ENCODE measurements at places on chromosomes 3 and 15.
A peak's percentile ranks its signal among the peaks of the same experiment; 100 is the strongest.

GRCh38 chr3:195453236-195453635, 10.4 kb upstream of the ACAP2 start:
- DNase-seq = no peak

DNA sequence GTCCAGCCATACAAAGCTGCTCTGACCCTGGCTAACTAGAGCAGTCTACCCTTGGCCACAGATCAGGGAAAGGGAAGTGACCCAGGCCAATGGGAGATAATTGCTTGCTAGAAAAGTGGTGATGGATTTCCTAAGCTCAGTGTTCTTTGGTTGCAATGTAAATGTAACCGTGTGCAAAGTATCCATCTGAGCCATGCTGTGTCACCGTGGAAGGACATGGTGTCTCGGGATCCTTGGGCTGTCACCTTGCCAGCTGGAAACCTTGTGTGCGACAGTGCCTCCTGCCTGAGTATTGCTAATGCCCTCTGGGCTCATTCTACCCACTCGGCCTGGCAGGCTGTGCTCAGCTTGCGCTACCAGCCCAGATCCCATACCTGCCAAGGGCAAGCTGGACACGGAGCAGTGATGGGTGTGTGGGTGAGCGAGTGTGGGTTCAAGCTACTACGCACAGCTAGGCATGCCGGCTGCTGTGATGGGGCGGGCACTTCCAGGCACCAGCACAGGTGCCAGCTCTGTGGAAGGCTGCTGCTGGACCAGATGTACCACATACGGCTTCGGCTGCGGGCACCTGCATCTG, 10.7 kb upstream of the SIAH2 start:
- DNase-seq = no peak

DNA sequence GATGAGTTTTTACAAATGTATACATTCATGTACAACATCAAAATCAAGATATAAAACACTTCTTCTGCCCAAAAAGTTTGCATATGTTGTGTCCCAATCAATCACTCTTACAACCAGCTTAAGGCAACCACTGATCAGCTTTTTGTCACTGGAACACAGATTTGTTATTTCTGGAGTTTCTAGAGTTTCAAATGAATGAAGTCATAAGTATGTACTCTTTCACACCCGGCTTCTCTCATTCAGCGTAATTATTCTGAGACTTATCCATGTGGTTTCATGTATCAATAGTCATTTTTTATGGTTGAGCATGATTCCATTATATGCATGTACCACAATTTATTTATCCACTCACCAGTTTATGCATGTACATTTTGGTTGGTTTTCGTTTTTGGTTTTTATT, 53.0 kb upstream of the CORO2B start:
- DNase-seq = no peak

GRCh38 chr3:138875754-138876664, 41.3 kb upstream of the PIK3CB start:
- peak; percentile 21 for DNase-seq

- no peak for DNase-seq
Observed at GRCh38 chr3:7000501-7000900, 139.6 kb downstream of the GRM7 start.

GRCh38 chr15:91302588-91303439, 202.8 kb downstream of the SV2B start:
- peak; percentile 32 for DNase-seq

- DNase-seq = no peak
Observed at GRCh38 chr15:74954515-74954914, 2.1 kb downstream of the RPP25 start.

- no peak for DNase-seq
Observed at GRCh38 chr15:66749841-66750575, 48.0 kb downstream of the SMAD6 start.

DNA sequence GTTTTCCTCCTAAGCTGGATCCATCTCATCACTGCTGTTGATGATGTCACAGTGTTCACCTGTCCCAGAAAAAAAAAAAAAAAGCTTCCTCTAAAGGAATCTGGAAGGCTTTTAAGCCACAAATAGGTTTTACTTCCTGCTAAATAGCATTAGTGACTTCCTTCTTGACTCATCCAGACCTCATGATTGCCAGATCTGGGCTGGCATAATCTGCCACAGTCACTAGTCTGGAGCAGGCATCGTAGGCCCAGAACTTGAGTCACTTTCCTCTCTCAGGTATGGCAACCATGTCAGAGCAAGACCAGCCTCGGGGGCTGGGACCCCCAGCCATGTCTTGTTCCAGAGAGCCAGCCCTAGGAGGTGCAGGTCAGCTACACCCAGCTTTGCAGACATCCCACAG, 266.5 kb upstream of the CADM2 start:
- no peak for DNase-seq

DNA sequence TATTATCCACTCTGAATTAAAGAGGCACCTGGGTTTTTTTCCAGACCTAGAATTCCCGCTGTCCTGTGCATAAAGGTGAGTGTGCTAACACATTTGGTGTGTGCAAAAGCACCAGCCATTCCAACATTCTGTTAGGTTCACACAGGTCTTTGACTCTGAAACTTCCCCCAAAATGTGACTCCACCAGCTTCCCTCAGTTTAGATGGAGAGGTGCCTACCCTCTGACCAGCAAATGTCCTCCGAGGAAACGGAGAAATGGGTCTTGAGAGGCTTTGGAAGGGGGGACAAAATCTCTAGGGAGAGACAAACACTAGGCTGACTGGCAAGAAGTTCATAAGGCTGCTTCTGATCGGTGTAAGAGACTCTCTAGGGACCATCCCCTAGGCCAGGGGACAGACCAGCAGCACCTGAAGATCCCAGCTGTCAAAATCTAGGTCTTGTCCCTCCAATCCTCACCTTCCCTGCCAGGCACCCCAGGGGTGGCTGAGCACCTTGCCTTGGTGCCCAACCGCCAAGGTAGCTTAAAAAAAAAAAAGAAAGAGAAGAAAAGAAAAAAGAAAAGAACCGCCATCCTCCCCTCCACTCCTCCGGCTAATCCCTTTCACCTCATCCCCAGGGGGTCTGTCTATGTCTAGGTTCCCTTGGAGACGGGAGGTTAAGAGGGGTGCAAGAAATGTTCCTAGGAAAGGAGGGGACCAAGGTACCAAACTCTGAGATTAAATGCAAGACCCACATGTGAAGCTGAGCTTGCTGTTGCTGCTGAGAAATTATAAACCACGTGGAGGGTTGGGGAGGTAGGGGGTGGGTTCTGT, 2.0 kb upstream of the MECOM start:
- DNase-seq = no peak

GRCh38 chr15:33908406-33908805, 59.9 kb upstream of the CHRM5 start:
- DNase-seq = no peak

DNA sequence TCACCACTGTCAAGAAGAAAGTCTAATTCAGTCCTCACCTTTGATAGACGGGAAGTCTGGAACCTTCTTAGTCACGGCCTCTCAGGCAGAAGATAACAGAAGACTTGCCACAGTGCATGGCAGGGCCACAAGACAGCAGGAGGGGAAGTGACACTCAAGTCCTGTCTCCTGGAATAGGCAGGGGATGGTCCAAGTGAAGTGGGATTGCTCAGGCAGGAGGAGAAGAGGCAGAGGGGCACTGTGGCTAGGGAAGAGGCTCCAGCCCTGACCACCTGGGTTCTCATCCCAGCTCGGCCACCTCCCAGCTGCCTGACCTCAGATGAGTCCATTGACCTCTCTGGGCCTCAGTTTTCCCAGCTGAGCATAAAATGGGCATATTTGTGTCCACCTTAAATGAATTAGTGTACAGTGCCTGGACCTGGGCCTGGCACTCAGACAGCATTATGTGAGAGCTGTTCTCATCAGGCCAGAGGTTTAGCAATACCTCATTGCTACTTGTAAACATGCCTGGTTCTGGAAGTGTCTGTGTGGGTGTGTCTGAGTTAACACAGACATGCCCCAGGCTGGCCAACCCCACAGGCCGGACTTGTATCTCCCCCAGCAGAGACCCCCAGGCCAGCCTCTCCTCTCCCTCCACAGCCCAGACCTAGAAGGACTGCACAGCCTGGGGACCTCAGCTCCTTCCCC, 11.5 kb upstream of the PCSK6 start:
- DNase-seq = no peak

DNA sequence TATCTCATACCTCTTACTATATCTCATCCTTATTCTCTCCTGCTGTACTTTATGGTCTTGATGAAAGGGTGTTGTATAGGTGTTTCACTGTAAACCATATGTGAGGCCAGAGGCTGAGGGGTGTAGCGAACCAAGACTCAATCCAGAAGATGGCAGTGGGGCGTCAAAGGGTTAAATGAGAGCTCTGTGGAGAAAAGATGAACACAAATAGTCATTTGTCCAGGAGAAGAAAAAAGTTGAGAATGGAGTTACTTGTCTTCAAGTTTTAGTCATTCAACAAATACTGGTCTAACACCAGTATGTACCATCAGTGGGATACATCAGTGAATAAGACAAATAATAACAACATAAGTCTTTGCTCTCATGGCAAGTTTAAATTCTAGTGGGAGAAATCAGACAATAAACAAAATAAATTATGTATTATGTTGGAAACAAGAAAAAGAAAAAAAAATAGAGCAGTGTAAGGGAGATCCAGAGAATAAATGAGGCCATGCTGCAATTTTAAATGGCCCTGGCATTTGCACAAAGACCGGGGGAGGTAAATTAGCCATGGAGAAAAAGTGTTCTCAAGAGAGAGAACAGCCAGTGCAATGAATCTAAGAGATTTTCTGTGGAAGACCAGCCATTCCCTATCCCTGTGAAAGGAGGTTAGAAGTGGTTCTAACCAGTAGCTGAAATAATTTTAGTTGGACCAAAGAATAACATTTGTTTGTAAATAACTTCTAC, 77.0 kb upstream of the UMPS start:
- no peak for DNase-seq

- DNase-seq = peak; percentile 75
Observed at GRCh38 chr15:90001683-90002427, 731 bp downstream of the ZNF710 start.

- no peak for DNase-seq
Observed at GRCh38 chr3:123769356-123769743, 114.8 kb downstream of the MYLK start.

DNA sequence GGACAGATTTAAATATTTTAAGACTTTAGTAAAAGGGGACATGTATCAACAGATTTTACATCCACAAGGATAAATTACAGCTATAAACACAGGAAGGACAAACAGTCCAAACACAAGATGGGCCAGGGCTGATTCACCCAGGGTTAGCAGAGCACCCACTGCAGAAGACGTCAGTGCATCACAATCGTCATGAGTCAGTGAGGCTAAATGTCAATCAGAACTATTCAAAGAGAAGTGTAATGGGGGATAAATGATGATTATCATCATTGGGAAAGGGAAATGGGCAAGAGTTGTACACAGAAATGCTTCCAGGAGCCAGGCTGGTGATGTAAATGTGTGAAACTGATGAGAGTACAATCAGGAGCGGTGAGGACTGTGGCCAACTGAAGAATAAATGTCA, 226.8 kb downstream of the PLCL2 start:
- no peak for DNase-seq

- no peak for DNase-seq
Observed at GRCh38 chr15:56871867-56872266, 46.6 kb upstream of the TCF12 start.

GRCh38 chr3:154225536-154225935, 98.8 kb downstream of the DHX36 start:
- DNase-seq = no peak

GRCh38 chr15:50259276-50259675, 6.2 kb downstream of the HDC start:
- no peak for DNase-seq

DNA sequence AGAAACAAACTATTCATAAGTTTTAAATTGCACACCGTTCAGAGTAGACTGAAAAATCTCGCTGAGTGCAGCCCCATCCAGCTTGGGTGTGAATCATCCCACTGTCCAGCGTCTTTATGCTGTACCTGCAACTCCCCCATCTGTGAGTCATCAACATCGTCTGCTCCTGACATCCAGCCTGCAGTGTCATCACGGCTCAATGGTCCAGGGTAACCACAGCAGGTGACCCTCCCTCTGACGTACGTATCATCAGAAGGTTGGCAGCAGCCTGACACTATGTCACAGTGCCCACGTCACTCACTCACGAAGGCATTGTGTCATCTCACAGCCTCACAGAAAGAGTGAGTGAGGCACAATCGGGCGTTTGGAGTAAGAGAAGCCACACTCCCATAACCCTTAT, 65.2 kb downstream of the TPRA1 start:
- no peak for DNase-seq

GRCh38 chr3:134656211-134656800, 5.5 kb upstream of the KY start:
- DNase-seq = no peak

- no peak for DNase-seq
Observed at GRCh38 chr3:152315623-152316022, 46.9 kb downstream of the MBNL1 start.

DNA sequence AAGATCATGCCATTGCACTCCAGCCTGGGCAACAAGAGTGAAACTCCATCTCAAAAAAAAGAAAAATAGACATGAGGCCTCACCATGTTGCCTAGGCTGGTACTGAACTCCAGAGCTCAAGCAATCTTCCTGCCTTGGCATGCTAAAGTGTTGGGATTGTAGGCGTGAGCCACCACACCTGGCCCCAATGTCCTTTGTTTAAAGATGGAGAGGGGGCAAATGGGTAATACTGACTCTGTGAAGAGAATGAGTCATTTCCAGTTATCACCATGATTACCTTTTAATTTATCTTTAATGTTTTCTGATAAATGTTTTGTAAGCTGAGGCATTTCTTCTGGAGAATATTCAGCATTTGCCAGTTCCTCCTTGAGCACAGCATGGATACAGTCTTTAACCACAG, 2.2 kb downstream of the DYNLT2B start:
- no peak for DNase-seq

DNA sequence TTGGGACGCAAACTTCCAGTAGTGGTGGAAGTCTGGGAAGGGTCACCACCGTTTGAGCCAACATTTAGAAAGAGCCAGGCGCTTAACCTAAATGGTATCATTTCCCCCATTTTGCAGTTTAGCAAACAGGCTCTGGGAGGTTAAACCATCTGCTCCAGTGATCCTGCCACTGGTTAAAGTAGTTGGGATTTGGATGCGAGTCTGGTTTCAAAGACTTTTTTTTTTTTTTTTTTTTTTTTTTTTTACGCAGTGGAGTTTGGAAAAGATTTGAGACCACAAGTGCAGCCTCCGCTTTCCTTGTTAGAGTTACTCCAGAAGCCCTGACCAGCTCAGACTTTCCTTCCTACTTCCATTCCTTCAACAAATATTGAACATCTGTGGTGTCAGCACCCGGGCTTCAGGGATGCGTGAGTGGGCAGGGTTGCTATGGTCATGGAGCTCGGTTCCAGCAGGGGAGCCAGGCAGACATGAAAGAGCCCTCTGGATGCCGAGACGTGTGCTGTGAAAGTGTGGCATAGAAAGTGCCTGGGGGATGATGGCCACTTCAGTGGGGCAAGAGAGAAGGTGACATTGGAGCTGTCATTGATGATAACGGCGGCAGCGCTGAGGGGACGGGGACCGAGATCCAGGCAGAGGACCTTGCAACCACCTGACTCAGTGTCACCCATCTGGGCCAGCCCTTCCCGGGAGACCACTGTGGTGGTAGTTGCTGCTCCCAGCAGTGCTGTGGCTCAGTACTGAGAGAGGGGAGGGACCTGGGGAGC, 1.1 kb upstream of the RNU6-1 start:
- DNase-seq = no peak

Data from CD4-positive, alpha-beta T cell treated with Interleukin-4 for 1 hour (primary cell).